Stromal cell of bone marrow (primary cell): ENCODE measurements at places on chromosomes 12 and 14.
A peak's percentile ranks its signal among the peaks of the same experiment; 100 is the strongest.

DNA sequence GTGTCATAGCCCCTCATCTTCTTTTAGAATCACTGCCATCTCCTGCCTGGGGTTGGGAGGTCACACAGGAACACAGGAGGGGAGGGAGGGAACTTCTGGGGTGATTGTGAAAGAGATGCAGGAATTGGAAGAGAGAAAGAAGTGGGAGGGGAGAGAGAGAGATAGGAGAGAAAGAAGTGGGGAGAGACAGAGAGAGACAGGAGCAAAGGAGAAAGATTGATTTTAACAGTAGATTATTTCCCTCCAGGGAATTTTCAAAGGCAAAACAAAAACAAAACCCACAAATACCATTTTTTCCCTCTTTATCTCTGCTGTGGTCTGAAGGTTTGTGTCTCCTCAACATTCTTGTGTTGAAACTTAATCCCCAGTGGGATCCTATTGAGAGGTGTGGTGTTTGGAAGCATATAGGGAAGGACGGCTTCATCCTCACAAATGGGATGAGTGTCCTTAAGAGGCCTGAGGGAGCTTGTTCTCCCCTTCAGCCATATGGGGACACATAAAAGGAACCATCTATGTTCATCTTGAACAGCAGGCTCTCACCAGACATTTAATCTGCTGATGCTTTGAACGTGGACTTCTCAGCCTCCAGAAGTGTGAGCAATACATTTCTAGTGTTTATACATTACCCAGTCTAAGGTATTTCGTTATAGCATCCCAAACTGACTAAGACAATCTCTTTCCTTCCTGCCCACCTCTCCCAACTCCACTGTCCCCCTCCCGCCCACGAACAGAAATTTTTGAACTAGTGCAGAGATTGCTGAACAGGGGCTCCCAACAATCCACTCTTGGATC is 134.9 kb upstream of the MAX start:
- no peak for DNase-seq

DNA sequence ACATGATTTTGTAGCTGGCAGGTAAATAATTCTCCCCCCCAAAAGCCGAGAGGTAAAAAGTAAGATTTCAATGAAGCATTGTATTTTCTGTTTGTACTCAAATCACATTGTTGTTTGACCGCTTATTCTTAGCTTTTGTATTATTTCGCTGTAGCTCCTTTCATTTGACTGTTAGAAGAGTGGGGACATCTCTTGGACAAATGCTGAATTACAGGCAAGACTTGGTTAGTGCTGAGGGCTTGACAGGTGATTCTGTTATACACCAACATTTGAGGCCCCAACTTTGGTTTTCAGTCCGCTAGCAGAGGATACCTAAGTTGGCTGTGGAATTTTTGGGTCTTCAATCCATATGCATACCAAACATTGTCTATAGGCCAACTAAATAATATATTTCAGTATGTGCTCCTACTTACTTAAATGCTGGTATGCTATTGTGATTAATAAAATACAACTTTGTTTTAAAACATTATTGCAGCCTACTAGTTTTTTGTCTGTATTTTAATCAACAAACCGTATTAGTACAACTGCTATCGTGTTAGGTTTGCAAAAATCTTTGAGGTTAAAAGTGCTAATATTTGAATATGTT is 102.2 kb downstream of the ERC1 start:
- DNase-seq: peak; percentile 32

- DNase-seq: no peak
Measured at GRCh38 chr12:65996146-65996545, 134.4 kb downstream of the LLPH start.

DNA sequence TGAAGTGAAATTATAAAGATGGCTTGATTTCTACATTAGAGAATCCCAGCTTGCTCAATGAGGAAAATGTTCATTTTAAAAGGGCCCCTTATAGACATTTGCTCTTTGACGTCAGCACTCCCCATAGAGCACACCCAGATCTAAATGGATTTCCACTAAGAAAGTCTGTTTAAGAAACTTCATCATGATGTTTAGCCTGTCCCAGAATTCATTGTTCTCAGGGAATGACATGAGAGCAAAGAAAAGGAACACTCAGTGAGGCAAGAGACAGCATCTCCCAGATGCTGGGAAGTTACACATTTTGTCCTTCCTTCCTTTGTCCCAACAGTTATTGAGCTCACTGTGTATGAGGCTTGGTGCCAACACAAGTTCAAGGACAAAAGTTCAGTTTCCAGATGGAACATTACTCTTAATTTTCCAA is 4.9 kb downstream of the PHLDA1 start:
- DNase-seq: no peak

- DNase-seq: no peak
Measured at GRCh38 chr12:3631759-3632158, 121.2 kb downstream of the CRACR2A start.

DNA sequence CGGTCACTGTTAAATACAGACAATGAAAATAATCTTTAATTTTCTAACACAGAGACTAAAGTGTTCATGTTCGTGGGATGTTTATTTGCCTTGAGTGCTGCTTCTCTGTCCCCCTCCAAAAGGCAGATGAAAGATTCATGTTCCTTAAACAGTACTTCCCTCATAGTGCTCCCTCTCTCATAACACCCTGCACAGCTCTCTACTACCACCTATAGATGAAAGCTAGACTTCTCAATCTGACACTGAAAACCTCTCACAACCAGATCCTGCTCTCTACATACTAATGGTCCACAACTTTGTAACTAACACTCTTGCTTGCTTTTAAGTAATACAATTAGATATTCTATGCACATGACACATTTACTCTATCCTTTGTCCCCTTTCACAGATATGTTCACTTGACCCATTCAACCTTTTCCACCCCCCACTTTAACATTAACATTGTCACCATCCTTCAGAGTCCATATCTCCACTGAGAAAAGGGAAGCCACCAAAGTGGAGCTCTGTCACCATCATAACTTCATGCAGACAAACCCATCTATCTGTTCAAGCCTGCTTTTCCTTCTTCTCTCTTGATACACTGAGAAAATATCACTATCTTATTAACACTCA is 266.4 kb upstream of the USP15 start:
- no peak for DNase-seq

GRCh38 chr14:95225251-95225887 is 68.0 kb upstream of the DICER1 start:
- no peak for DNase-seq

- no peak for DNase-seq
Measured at GRCh38 chr14:31943861-31944255, 133.2 kb upstream of the ARHGAP5 start.

- DNase-seq: no peak
Measured at GRCh38 chr12:62517887-62518286, 51.3 kb downstream of the MON2 start.

- no peak for DNase-seq
Measured at GRCh38 chr12:27651201-27651600, 45.0 kb upstream of the REP15 start.

DNA sequence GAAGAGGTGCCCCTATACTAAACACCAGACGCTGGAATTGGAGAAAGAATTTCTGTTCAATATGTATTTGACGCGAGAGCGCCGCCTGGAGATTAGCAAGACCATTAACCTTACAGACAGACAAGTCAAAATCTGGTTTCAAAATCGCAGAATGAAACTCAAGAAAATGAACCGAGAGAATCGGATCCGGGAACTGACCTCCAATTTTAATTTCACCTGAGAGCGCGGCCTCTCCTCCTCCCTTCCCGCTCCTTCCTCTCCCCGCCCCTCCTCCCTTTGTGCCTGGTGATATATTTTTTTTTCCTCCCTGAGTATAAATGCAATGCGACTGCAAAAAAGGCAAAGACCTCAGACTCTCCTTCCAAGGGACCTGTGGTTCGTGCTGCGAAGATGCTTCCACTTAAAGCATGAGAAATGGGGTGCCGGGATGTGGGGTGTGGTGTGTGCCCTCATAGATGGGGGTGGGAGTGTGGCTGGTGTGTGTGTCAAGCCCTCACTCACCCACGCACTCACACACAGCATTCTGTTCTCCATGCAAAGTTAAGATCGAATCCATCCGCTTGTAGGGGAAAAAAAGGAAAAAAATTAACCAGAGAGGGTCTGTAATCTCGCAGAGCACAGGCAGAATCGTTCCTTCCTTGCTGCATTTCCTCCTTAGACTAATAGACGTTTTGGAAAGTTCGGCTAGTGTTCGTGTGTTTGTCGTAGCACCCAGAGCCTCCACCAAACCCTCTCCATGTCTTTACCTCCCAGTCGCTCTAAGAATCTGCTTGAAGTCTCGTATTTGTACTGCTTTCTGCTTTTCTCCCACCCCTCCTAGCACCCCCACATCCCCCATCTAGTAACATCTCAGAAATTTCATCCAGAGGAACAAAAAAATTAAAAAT is 4.5 kb downstream of the HOXC10 start:
- DNase-seq: peak; percentile 80

- no peak for DNase-seq
Measured at GRCh38 chr12:89351489-89352241, 636 bp downstream of the DUSP6 start.

DNA sequence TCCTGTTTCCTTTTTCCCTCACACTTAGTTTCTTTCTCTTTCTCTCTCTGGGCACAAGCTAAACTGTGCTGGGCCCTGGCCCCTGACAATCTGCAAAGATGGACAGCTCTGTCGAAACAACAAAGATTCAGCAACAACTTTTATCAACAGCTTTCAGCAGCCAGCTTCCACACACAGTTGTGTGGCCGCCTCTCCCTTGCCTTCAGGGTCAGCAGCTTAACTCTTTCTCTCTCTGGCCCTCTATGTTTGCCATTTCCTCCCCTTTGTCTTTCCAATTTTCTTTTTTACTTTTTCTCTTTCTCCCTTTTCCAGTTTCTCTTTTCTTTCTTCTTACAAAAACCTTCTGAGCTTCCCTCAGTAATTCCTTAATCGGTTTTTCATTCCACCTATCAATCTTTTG is 43.3 kb downstream of the IQSEC3 start:
- no peak for DNase-seq

DNA sequence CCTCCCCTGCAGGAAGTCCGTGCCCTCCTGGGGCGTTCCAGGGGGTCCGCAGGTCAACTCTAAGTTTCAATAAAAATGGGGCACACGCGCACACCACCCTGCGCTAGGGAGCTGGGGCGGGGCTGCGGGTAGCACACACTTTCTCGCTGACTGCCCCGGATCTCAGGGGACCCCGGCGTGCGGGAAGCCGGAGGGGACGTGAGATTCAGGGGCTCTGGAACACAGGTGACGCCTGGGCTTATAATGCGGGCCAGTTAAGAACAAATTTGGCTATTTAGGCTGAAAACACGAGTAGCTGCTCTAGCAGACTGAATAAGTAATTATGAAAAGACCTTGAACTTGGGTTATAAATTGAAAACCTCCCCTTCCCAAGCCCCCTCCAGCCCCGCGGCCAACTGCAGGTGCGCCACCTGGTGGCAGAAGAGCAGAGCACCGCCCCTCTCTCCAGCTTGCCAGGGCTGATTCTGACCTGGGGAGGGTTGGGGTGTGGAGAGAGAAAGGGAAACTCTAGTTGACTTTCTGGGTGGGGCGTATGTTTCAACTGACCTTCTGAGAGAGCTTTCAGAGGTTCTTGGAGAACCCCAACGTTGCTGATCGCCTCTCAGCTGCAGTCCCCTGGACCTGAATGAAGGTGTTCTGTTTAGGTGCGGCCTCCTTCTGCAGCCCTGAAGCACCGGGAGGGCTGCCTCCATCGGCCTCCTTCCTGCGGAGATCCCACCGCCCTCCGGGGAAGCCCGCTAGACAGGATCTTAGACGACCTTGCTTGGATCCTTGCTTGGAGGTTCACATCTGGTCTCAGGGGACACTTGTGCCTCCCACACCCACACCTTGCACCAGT is 118.4 kb upstream of the EVL start:
- DNase-seq: no peak

GRCh38 chr12:75971253-75971652 is 60.3 kb downstream of the PHLDA1 start:
- no peak for DNase-seq

GRCh38 chr12:57906821-57907220 is 34.5 kb upstream of the ATP23 start:
- no peak for DNase-seq

- no peak for DNase-seq
Measured at GRCh38 chr12:82966001-82966559, 279.4 kb downstream of the TMTC2 start.

- DNase-seq: peak; percentile 33
Measured at GRCh38 chr12:60101715-60102114, 505.9 kb downstream of the SLC16A7 start.

DNA sequence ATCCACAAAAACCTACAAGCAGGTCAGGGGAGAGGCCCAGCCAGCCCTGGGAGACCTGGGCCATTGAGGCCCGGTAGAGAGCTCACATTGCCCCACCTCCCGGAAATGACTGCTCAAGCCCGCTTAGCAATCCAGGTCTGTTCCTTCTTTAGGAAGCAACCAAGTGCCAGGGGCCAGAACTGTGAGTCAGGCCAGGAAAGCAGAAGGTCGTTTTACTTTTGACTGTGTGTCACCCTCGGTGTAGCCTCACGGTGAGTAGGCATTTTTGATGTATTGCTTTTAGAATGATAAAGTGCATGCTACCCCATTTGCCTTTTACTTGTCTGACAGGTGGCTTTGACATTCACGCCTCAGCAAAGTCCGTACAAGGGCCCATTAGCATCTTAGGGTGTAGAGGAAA is 25.4 kb upstream of the PWP1 start:
- DNase-seq: no peak

DNA sequence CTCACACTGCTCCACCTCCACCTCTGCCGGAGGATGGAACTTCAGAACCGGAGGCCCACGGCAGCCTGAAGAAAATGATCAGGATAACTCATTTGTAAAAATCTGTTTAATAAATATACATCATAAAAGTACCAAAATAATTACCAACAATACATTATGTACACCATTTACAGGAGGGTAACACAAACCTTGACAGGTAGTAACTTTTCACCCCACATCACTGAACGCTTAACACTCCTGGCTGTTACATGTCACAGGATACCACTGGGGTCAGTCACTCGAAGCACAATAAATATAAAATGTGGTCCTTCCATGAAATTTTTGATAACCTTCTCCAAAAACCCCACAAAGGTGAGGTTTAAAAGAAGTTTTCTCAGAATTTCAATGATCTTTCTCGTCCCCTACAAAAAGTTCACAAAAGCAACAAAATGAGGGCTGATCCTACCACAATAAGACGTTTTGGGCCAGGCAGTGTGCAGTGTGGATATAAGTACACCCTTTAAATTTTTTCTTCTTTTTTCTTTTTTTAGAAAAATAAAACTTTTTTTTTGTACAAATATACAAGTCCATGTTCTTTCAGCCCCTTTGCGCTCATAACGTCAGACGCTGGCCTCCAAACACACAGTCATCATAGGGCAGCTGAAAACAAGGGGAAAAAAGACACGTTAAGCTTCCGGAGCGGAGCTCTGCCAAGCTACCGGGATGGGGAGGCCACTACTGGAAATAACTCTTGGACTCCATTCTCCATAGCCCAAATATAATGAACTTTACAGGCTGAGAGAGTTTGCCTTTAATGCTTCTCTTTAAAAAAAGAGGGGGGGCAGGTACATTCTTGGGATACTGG is 2.9 kb downstream of the NFKBIA start:
- DNase-seq: no peak

DNA sequence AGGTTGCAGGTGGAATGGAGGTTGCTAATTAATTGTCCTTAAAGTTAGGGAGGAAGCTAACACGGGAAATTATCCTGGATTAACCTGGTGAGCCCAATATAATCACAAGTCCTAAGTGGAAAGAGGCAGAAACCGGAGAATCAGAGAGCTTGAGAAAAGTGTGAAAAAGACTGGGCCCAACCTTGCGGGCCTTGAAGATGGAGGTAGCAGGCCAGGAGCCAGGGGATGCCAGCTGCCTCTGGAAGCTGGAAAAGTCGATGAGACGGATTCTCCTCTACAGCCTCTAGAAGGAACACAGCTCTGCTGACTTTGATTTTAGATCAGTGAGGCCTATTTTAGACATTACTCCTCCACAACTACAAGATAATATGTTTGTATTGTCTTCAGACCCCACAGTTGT is 2.1 kb downstream of the SDR9C7 start:
- no peak for DNase-seq

- DNase-seq: no peak
Measured at GRCh38 chr14:72290241-72290640, 358.0 kb downstream of the RGS6 start.
